Occipital lobe (tissue), 3 donors: ENCODE measurements at places on chromosomes 13 and 19.

DNA sequence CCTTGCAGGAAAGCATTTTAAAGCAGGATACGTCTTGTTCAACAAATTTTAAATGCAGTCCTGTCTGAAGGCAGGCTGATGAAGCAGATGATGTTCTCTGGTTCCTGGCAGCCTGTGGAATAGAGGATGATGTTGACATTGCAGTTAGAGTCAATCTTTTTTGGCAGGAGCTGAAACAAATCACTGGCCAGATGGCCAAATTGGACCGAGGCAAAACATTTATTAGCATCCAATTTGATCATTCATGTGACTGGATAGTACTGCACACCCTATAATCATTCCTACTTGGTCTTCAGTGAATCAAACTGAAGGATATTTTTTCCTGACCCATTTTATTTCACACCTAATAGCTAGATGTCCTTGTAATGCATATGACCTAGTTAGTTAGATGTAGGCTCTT, 172.2 kb upstream of the SLC10A2 start:
- no peak for DNase-seq

- DNase-seq, result no peak
Observed at GRCh38 chr13:21079761-21080592, 18.6 kb upstream of the LATS2 start.

DNA sequence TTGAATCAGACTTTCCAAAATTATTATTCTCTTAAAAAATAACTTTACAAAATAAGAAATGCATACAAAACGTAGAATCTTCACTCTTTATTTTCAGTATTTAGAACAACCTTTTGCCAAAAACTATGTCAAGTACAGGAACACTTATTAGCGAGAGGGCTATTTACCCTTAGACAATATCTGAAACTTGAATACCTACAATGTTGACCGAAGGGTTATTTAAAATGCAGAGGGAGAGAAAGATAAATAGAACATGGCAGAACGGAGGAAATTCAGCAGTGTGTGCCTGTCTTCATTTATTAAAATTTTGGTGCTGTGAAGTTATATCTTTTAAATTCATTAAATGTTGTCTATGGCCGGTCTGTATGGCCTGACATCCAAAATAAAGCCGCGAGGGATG, 198.8 kb downstream of the EFNB2 start:
- no peak for DNase-seq

DNA sequence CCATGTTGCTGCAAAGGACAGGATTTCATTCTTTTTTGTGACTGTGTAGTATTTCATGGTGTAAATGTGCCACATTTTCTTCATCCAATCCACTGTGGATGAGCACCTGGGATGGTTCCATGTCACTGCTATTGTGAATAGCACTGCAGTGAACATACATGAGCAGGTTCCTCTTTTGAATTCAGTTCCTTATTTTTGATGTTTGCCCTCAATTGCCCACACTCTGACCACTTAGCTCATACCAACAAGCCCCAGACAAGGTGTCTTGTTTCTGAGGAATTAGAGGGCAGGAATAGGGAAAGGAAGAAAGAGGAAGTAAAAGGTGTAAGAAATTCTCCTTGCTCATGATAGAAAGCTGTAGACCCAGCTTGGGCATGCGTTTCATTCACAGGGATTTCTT, 244.2 kb upstream of the ZNF507 start:
- DNase-seq, result no peak

DNA sequence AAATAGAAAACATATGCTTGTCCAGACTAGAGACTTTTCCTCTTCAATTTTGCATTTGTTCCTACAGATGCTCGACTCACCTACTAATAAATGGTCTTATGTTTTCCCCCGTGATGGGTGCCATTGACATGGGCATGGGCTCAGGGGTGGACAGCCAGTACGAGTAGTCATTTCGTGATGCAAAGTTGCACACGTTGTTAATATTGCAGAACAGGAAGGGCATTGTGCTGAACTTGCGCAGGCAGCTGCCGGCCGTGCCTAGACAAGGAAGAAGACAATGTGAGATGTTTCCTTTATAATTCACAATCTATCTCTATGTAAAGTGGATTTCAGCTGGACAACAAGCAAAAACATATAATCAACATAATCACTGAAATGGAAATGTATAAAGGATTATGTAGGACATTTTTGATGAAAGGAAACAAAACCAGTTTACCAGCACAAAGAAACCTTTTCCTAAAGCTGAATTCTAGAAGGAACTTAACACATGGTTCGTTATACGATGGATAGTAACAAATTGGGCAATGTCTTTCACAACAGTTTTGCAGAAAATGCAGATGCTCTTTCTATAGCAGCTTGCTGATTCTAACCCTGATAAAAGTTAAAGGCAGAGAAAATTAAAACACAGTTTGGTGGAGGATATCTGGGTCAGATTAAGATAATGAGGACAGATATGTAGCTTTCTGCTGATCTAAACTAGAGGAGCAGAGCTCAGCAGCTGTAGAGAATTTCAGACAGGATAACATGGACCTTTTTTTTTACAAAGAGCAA, 145.7 kb downstream of the COL4A1 start:
- DNase-seq, result no peak

- no peak for DNase-seq
Observed at GRCh38 chr19:23542562-23542961, 144.4 kb downstream of the ZNF675 start.

GRCh38 chr19:2536461-2536860, 60.5 kb downstream of the GADD45B start:
- DNase-seq, result no peak

- no peak for DNase-seq
Observed at GRCh38 chr13:32669030-32669646, 82.9 kb downstream of the PDS5B start.

DNA sequence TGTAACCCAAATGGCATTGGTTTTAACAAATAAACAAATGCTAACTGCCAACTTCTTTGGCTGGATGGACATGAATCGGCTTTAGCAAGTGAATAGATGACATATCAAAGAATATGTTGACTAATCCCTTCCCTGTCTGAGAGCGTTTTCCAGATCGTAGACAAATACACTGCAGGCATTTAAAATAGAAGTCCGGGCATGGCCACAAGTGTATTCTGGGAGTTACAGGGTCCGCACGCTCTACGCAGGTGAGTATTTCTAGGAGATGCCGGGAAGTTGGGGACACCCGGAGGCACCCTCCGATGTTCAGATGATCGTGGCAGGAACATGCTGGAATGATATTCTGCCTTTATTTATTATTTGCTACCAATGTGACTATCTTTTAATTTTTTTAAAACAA, 53.2 kb upstream of the ZNF536 start:
- DNase-seq, result no peak

- no peak for DNase-seq
Observed at GRCh38 chr19:32692727-32693061, 1.1 kb downstream of the NUDT19 start.

DNA sequence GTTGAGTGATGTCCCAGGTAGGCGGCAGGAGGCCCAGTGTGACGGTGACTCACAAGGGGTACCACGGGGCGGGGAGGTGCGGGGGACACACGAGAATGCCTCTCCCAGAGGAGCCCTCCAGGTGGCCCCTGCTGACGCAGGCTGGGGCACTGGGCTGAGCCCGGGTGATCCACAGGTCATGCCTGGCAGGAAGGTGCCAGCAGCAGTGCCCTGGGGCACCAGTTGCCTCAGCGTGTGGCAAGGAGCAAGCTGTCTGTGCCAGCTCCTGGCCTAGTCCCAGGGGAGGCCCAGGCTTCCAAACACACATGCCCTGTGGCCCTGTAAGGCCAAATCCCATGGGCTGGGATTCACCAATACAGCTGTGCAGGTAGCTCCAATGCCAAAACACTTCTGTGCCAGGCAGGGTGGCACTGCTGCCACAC, 28.0 kb downstream of the AKT2 start:
- no peak for DNase-seq

- no peak for DNase-seq
Observed at GRCh38 chr13:46168341-46168740, 13.6 kb downstream of the LCP1 start.

GRCh38 chr19:29410601-29411000, 115.2 kb upstream of the VSTM2B start:
- DNase-seq, result no peak

DNA sequence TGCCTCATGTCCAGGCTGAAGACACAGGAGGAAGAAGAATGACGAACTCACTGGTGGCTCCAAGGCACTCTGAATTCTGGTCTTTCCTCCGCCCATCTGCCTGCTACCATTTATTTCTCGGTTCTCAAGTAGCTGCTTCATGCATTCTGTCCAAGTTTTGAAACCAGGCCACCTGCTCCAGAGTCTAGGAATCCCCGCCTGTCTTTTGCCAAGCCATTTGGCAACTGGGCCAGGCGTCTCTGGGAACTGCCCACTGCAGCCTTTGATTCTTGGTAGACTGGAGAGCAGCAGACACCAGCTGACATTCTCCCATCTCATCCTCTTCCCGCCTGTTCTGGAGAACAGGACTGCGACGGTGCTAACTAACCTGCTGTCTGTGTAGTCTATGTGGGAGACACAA, 10.8 kb downstream of the SLC35E1 start:
- peak; percentile 20 for DNase-seq

DNA sequence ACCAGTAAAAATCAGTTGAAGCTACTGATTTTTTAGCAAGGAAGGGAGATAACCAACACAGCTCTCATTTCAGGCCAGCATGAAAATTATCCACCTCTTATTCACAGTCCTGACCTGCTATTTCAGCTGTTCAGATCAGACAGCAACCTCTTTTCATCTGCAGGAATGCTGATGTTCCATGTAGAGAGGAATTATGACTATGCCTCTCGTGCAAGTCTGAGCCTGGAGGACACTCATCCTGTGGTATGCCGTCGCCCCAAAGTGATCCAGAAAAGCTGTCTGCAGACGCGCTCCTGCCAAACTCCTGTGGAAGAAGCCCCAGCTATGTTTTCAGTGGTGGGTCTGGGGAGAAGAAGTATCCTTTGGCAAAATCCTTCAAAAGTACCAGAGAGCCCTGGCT, 563.5 kb upstream of the SLITRK1 start:
- DNase-seq, result no peak

DNA sequence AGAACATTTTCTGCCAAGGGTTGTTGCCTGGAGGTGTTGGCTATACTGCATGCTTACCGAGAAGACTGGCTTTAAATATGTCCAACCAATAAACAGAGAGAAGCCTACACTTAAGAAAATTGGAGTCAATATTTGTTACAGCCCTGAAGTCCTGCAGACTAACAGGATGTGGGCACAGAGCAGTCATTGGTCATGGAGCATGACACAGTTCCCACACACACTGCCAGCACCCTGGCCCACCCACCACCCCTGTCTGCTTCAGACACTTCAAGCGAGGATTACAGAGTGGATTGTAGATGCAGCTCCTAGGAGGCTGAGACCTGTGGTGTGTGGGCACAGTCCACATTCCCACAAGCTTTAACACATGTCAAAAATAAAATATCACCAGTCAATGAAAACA, 21.0 kb upstream of the SERP2 start:
- no peak for DNase-seq
